ENCODE measurements at places on chromosomes 7 and 10. TPM values are rescaled to one million over a fixed set of nuclear protein-coding genes. Genes with fewer than 3 reads are reported as not detected.

Gene DPP6
- not detected for total RNA-seq

DNA sequence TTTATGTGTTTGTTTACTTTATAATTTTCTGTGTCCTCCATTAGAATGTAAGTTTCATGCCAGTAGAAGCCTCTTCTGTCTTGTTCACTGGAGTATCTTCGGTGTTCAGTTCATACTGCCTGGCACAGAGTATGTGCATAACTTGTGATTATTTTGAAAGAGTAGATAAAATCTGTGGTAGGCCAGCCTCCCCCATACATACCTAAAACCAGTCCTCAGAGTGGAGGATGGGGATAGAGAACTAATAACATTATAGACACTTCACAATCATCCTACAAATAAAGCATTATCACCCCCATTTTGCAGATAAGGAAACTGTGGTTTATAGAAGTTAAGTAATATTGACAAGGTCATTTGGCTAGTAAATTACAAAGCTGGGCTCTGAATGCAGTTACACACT is 28.0 kb downstream of the VIM start:
- H3K36me3 ChIP-seq = no peaks in the 10 kb centered on the region
- no peak overlapping the region for H3K4me3 ChIP-seq
- DNase-seq = no peak
- peaks cover 5% of the 10 kb centered on the region for H3K4me1 ChIP-seq
- H3K27me3 ChIP-seq = no peaks in the 10 kb centered on the region

Gene ANKRD30A
- not detected for total RNA-seq

DNA sequence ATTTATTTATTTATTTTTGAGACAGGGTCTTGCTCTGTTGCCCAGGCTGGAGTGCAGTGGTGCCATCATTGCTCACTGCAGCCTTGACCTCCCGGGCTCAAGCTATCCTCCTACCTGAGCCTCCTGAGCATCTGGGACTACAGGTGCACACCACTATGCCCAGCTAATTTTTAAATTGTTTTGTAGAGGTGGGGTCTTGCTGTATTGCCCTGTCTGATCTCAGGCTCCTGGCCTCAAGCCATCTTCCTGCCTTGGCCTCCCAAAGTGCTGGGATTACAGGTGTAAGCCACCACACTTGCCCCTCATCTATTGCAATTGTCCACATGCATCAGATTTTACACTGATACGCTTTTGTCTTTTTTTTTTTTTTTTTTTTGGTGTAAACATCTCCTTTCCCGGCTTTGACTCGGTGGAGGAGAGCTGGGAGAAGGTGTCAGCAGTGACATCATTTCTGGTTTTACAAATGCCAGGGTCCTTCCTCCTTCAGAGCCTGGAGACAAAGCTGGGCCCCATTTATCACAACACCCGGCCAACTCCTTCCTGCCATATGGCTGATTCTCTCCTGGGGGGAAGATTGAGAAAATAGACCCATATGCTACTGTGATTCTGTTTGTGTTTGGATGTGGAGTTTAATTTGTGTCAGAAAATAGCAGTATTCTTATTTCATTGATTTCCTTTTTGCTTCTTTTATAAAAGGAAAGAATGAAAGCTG is 61.3 kb downstream of the GALNT17 start:
- H3K4me1 ChIP-seq = no peaks in the 10 kb centered on the region
- H3K27ac ChIP-seq = no peak overlapping the region
- H3K36me3 ChIP-seq = no peaks in the 10 kb centered on the region
- H3K27me3 ChIP-seq = no peaks in the 10 kb centered on the region

Gene NEUROG3
- total RNA-seq = not detected

DNA sequence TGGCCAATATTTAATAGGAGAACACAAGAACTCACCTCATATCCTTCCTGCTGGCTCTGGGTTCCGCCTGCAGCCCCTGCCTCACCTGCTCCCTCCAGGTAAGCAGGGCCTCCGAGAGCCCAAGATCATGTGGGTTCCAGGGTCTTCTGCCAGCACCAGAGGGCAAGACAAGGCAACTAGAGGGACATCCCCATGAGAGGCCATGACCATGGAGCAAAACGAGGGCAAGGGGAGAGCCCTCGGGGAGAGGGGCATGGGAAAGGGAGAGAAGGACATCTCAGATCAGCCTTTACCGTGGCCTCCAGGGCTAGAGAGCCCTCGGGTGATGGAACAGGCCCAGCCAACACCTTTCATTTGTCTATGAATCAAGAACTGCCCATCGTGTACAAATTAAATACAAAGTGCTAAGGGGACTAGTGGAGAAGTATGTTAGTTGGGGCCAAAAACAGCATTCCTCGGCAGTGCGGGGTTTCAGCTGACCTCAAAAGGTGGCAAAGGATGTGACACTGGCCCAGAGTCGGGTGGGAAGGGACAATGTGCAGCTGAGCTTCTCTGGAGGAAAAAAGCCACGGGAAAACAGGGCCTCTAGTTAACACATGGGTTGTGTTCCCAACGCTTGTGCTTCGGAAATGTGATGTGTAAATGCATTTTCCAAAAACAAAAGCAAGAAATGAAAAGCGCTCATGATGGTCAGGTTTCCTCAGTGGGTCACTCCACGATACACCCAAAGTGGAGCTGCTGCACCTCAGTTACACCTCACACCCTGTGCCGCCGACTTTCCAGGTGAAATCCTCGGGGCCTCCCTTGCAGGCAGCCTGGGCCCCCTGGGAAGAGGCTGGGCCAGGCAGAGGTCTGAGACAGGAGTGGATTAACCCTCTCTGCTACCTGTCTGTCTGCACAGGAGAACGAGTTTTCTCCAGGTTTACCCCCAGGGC is 2.0 kb downstream of the AOC1 start:
- H3K27ac ChIP-seq = no peak overlapping the region
- no peak for DNase-seq
- H3K4me3 ChIP-seq = no peak overlapping the region
- peaks cover 41% of the 10 kb centered on the region for H3K27me3 ChIP-seq
- H3K4me1 ChIP-seq = no peaks in the 10 kb centered on the region

GRCh38 chr10:61992671-61993668 is 91.5 kb downstream of the ARID5B start:
- no peak for DNase-seq
- H3K27me3 ChIP-seq = no peaks in the 10 kb centered on the region
- H3K27ac ChIP-seq = peak overlapping the region; percentile 79
- peaks cover 9% of the 10 kb centered on the region for H3K4me1 ChIP-seq
- H3K36me3 ChIP-seq = peaks cover 4% of the 10 kb centered on the region
- peak overlapping the region; percentile 58 for H3K4me3 ChIP-seq

DNA sequence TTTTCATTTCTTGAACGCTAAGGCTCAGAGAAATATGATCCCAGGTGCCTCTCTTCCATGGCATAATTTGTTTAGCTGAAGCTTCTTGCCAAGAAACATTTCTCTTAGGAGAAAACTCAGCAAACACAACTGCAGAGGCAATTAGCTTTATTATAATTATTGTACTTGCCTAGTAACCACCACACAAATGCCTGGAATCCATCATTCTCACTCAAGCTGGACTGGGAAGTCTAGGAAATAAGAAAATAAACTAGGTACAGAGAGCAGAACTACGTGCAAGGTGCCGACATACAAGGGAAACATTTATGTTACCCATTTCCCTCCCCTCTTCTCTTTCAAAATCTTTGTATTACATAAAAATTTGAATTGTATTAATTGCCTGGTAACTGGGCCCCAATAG is 15.1 kb downstream of the SLC35B4 start:
- DNase-seq = no peak
- no peak overlapping the region for H3K27ac ChIP-seq
- H3K36me3 ChIP-seq = no peaks in the 10 kb centered on the region
- H3K4me1 ChIP-seq = no peaks in the 10 kb centered on the region
- H3K27me3 ChIP-seq = no peaks in the 10 kb centered on the region

DNA sequence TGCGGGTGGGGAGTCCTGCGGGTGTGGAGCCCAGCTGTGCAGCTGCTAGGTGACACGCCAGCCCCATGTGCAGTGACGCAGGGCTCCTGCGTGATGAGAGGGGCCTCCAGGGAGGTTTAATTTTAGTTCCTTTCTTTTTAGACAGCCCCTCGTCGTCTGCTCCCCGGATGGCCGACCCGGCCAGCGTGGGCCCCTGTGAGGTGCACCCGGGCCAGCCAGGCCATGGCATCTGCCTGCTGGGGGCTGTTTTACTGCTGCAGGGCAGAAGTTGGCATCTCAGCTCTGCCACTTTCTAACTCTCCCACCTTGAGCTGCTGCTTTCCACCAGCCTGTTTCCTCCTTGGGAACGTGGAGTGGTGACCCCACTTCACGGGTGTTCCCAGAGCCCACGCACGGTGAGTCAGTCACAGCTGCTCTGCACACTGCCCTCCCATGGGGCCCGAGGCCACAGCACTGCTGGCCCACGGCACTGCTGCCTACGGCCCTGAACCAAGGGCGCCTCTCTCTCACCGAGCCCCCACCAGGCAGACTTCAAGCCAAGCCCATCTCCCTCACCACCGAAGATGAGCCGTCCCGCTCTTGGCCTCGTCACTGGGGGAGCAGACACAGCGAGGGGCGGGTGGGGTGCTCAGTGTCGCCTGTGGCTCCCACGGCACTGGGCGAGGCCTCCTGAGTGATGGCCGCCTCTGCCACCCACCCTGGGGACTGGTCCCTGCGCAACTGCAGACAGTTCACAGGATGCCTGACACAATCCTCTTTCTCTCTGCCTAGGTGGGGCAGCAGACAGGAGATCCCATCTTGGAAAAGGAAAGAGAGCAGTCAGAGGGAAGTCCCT is 21.3 kb downstream of the CYP2W1 start:
- H3K36me3 ChIP-seq = no peaks in the 10 kb centered on the region
- no peak for DNase-seq
- no peak overlapping the region for H3K4me3 ChIP-seq
- H3K4me1 ChIP-seq = peaks cover 4% of the 10 kb centered on the region

GRCh38 chr10:16686054-16686902 is 130.9 kb downstream of the RSU1 start:
- DNase-seq = no peak
- H3K36me3 ChIP-seq = peaks cover 59% of the 10 kb centered on the region
- H3K27ac ChIP-seq = no peak overlapping the region

Gene CASP7
- 14.6 TPM for total RNA-seq

Gene SNCG
- total RNA-seq = 0.58 TPM

GRCh38 chr7:41313171-41313570 is 389.7 kb downstream of the INHBA start:
- no peak for DNase-seq
- no peak overlapping the region for H3K4me3 ChIP-seq
- no peak overlapping the region for H3K27ac ChIP-seq
- H3K4me1 ChIP-seq = no peaks in the 10 kb centered on the region
- H3K27me3 ChIP-seq = no peaks in the 10 kb centered on the region

Gene GBX1
- total RNA-seq = not detected

GRCh38 chr7:23268746-23269145 is 22.2 kb downstream of the GPNMB start:
- no peak for DNase-seq
- peaks cover 7% of the 10 kb centered on the region for H3K4me1 ChIP-seq
- peaks cover 3% of the 10 kb centered on the region for H3K27me3 ChIP-seq
- no peak overlapping the region for H3K27ac ChIP-seq
- H3K4me3 ChIP-seq = no peak overlapping the region

GRCh38 chr7:8149222-8149621 is 112.7 kb downstream of the ICA1 start:
- no peak overlapping the region for H3K4me3 ChIP-seq
- DNase-seq = no peak
- H3K36me3 ChIP-seq = no peaks in the 10 kb centered on the region
- H3K27me3 ChIP-seq = no peaks in the 10 kb centered on the region

Gene NAT16
- not detected for total RNA-seq

- DNase-seq = no peak
- H3K27me3 ChIP-seq = peaks cover 7% of the 10 kb centered on the region
- H3K4me1 ChIP-seq = no peaks in the 10 kb centered on the region
- H3K4me3 ChIP-seq = no peak overlapping the region
- no peak overlapping the region for H3K27ac ChIP-seq
- H3K36me3 ChIP-seq = no peaks in the 10 kb centered on the region
These were observed 189.5 kb downstream of the CXCL12 start for GRCh38 chr10:44195112-44196007.

- H3K36me3 ChIP-seq = no peaks in the 10 kb centered on the region
- no peak for DNase-seq
- peaks cover 3% of the 10 kb centered on the region for H3K4me1 ChIP-seq
- H3K27ac ChIP-seq = no peak overlapping the region
- H3K27me3 ChIP-seq = peaks cover 5% of the 10 kb centered on the region
These were observed 137.6 kb upstream of the RET start for GRCh38 chr10:42939237-42939636.

DNA sequence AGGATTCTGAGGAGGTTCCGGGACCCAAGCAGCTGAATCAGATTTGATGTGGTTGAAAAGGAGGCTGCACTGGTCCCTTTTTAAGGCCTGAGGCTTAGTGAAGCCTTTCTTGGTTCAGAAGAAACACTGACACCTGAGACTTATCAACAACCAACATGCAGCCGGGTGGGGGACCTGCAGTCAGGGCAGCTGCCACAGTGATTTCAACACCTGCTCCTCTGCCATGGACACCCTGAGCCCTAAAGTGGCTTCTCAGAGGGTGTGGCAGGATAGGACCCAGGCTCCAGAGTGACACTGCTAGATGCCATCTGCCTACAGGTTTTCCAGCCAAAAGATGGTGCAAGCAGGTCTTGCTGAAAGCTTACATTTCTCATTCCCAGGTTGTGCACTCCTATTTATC is 99.3 kb downstream of the COL13A1 start:
- no peaks in the 10 kb centered on the region for H3K36me3 ChIP-seq
- H3K4me3 ChIP-seq = no peak overlapping the region
- peaks cover 3% of the 10 kb centered on the region for H3K4me1 ChIP-seq
- no peaks in the 10 kb centered on the region for H3K27me3 ChIP-seq
- H3K27ac ChIP-seq = no peak overlapping the region

DNA sequence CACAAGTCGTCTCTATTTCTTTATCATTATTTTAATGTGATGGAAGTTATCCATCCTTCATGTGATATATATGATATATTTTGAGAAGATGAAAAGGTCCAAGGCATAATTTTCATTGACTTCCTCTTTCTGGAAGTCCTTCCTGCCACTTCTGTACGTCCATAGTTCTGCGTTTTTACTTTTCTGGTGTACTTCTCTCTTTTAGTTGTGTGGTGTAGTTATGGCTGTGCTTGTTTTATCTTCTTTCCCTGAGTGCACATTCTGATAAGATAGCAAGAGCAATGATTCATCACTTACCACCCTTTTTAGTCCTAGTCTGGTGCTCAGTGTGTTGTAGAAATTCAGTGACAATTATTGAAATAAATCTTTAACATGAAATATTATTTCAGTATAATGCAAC is 231.3 kb upstream of the FERD3L start:
- no peaks in the 10 kb centered on the region for H3K27me3 ChIP-seq
- no peaks in the 10 kb centered on the region for H3K36me3 ChIP-seq
- no peak overlapping the region for H3K4me3 ChIP-seq
- DNase-seq = no peak

Gene PPIF
- total RNA-seq = 29.1 TPM

GRCh38 chr10:118031351-118032075 is 15.2 kb downstream of the RAB11FIP2 start:
- H3K27ac ChIP-seq = no peak overlapping the region
- peaks cover 31% of the 10 kb centered on the region for H3K36me3 ChIP-seq
- no peak overlapping the region for H3K4me3 ChIP-seq
- DNase-seq = no peak

Gene PRKAR2B
- total RNA-seq = 0.71 TPM

- no peaks in the 10 kb centered on the region for H3K4me1 ChIP-seq
- DNase-seq = no peak
- H3K27me3 ChIP-seq = peaks cover 13% of the 10 kb centered on the region
These were observed 36.2 kb downstream of the TOMM7 start for GRCh38 chr7:22786290-22786932.
